ENCODE measurements at places on chromosomes 6 and 20.

- DNase-seq: no peak
Observed at GRCh38 chr6:113359155-113360140, 497.7 kb upstream of the MARCKS start.

DNA sequence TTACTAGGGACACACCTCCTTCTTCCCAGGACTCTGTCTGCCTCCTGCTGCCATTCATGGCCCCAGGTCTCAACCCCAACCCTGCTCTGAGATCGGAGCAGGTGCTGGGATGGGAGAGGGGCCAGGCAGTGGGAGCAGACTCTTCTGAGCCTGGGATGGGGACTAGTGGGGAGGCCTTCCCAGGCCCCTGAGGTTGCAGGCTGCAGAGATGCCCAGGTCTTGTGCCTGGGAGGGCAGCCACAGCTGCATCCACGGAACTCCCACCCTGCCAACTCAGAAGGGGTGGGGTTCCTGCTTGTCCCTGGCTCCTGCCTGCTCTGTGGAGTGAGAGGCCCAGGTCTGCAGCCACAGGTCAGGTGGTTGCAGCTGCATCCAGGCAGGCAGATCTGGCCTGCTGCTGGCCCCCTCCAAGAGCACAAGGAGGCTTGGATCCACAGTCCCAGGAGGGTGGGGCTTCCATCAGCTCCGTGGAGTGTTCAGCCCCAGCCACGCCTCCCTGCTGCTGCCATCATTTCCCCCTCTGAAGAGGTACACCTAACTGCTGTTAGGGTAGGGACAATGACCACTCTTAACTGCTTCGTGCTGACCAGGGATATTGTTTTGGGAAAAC is 2.9 kb upstream of the SLC22A1 start:
- DNase-seq: no peak

DNA sequence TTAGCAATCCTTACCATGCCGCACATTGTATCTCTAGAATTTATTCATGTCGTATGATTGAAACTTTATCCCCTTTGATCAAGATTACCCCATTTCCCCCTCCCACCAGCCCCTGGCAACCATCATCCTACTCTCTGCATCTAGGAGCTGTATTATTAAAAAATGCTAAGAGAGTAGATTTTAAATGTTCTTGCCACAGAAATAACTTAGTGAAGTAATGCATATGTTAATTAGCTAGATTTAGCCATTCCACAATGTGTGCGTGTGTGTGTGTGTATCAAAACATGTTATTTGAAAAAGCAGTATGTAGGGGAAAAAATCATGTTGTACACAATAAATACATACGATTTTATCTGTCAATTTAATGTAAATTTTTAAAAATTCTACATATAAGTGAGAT is 11.9 kb upstream of the SPINT3 start:
- no peak for DNase-seq

DNA sequence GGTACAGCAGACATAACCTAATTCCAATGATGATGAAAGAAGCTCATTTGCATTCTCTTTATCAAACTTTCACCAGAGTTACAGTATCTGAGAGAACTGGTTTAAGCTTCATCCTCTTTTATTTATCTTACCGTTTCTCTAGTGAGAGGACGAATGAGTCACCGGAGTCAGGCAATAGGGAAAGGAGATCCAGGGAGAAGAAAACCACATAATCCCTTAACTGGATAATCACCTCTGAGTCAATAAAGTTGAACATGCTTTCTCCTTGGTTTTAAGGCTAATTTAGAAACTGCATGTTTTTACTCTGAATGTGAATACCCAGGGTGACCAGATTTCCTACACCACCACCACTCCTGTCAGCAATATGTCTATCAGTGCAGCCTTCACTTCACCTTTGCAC is 313.7 kb upstream of the TBX18 start:
- DNase-seq: no peak

GRCh38 chr6:8123236-8123635 is 20.9 kb upstream of the EEF1E1 start:
- DNase-seq: no peak

DNA sequence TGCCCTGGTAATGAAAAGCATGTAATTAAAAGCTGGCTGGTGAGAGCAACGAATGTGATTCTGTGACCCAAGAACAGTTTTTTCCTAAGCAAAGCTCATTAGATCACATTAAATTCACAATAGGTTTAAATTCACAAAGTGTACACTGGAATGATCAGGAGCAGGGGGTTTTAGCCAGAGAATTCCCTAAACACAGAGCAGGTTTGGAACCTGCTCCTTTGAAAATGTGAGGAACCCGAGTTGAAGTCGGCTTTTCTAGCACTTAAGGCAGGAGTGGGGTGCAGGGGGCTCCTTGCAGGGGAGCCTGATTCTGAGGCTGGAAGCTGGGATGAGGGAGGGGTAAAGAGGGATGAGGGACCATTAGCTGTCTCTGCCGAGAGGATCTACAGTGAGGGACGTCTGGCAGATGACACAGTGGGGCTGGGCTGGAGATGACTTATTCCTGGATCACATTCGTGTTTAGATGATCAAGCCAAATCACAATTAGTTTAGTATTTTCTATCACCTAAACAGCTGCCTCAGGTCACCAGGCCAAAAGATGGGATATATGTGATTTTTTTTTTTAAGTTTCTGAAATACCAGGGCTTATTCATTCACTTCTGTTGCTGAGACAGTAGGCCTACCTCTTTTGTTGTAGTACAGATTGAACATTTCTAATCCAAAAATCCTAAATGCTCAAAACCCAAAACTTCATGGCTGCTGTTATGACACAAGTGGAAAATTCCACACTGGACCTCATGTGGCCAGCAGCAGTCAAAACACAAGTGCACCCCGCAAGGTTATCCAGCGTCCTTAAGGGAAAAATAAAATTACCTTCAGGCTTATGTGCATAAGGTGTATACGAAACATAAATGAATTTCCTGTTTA is 93.1 kb upstream of the HIVEP1 start:
- DNase-seq: no peak

- no peak for DNase-seq
Observed at GRCh38 chr20:44291754-44292153, 19.2 kb downstream of the FITM2 start.

DNA sequence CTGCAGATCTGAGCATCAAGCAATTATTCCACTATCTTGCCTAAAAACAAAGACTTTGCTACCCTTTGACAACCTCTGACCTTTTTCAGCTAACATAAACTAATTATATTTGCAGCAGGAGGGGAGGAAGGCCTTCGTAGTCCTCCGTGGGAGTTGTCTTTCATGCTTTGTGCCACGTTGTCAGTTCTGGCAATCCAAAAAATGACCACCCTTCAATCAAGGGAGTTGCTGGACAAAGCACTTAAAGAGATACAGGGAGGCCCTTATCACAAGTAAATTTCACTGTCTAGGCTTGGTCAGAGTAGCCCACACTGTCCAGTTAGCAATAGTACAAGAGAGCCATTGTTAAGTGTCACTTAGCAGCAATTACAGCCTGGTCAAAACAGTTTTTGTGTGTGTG is 578.9 kb downstream of the HAO1 start:
- DNase-seq: no peak

GRCh38 chr6:149567194-149567586 is 1.0 kb downstream of the GINM1 start:
- DNase-seq: no peak

Measured in activated CD4-positive, alpha-beta T cell treated with anti-CD3 and anti-CD28 coated beads, Interleukin-2, Interleukin-6, amounts not matched to agents 100 ng/mL and 50 ng/mL, durations not matched to agents 16 hours and 8 hours (primary cell).